Activated CD4-positive, alpha-beta memory T cell treated with anti-CD3 and anti-CD28 coated beads, Interleukin-2, amount 10 ng/mL, durations not matched to agents 7 days and 5 days (primary cell): ENCODE measurements at places on chromosomes 7 and 10. TPM values are rescaled to one million over a fixed set of nuclear protein-coding genes. Genes with fewer than 3 reads are reported as not detected.

The NDUFA5 gene
- 54.0 TPM for total RNA-seq

The EZH2 gene
- total RNA-seq: 88.4 TPM

The HSPA12A gene
- total RNA-seq: 0.18 TPM

GRCh38 chr7:36035186-36035585 lies 117.9 kb upstream of the EEPD1 start:
- no peak for DNase-seq

GRCh38 chr7:143269251-143269650 lies 6.0 kb downstream of the GSTK1 start:
- DNase-seq: no peak

GRCh38 chr10:62045765-62046521 lies 144.4 kb downstream of the ARID5B start:
- DNase-seq: no peak

DNA sequence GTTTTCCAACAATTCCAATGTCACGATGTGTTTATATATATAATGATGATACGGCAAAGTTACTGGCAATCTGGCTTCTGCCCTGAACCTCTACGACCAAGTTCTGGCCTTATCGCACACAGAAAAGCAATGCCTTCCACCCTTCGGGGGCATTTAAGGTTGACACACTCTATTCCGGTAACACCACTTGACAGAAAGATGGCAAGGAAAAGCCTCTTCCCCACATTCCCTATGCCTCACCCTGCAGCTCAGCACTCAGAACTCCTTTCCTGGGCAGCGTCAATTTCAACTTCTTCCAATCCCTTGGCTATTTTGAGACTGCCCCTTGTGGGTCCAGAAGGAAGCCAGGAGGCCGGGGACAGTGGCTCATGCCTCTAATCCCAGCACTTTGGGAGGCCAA lies 2.5 kb upstream of the ADRB1 start:
- no peak for DNase-seq

GRCh38 chr7:1674161-1675035 lies 4.3 kb downstream of the ELFN1 start:
- DNase-seq: no peak

The PTPN20 gene
- total RNA-seq: 0.38 TPM

DNA sequence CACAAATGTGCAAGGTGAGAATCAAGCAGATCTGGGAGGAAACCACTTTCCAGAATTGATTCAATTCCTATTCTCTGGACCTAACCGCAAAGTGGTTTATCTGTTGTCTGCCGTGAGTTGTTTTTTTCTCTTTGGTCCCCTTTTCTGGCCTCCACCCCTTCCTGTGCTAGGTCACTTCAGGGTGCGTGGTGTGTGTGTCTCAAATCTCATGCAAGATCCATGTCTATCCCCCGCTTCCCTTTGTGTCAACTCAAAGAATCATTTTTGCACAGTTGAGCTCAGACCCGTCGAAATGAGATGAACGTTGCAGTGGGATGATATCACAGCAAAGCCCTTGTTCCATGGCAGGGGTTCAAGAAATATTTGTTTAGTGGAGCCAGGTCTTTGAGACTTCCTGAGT lies 184.5 kb downstream of the GATA3 start:
- DNase-seq: peak; percentile 63

DNA sequence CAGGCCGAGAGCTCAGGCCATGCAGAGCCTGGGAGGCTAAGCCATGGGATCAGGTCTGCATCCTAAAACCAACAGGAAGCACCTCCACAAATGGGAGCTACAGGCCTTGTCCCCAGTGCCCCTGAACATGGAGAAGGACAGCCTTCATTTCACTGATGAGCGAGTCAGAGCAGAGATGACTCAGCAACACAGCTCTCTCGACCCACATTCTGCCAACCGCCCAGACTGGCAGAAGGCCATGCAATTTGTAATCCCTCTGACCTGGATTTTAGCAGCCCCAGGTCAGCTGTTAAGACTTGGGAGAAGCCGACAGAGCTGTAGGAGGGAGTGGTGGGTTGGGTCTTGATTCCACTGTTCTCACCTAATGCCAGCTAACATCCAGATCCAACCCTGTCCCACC lies 25.5 kb downstream of the VOPP1 start:
- DNase-seq: no peak

DNA sequence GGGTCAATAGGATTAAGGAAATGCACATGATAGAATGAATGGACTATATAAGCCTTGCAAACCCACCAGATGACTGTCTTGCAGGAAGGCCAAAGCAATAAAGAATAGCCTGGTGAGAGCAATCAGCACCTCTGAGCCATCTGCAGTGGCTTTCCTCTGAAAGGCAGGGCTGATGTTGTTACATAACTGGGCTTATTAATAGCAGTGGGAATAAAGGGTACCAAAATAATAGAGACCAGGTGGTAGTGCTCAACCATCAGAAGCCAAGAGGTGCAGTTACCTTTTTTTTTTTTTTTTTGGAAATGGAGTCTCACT lies 16.8 kb upstream of the VPS26A start:
- DNase-seq: no peak

DNA sequence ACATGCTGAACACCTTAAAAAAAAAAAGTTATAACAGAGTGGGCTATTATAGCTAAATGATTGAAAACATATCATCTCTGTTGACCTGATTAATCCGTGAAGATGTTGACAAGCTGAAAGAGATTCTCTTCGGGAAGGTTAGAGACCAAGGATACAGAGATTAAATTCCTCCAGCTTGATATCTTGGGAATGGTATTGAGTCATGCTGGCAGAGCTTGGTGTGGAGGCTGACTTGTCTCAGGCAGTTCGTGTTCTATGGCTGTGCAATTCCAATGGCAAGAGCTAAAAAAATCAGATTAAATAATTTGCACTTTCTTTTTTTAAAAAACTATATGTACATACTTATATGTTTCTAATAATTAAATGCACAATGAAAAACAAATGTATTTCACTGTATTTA lies 24.9 kb upstream of the CACNA2D1 start:
- no peak for DNase-seq

The GRID2IP gene
- 0.28 TPM for total RNA-seq
